ENCODE measurements at places on chromosomes 13 and 19. TPM values are rescaled to one million over a fixed set of nuclear protein-coding genes. Genes with fewer than 3 reads are reported as not detected.

The SLC7A1 gene
- total RNA-seq, result 152 TPM

The IQCN gene
- 1.5 TPM for total RNA-seq

The MEIOSIN gene
- total RNA-seq, result not detected

The PCDH17 gene
- total RNA-seq, result not detected

The PEX11G gene
- total RNA-seq, result 1.2 TPM

The SPPL2B gene
- total RNA-seq, result 97.6 TPM

DNA sequence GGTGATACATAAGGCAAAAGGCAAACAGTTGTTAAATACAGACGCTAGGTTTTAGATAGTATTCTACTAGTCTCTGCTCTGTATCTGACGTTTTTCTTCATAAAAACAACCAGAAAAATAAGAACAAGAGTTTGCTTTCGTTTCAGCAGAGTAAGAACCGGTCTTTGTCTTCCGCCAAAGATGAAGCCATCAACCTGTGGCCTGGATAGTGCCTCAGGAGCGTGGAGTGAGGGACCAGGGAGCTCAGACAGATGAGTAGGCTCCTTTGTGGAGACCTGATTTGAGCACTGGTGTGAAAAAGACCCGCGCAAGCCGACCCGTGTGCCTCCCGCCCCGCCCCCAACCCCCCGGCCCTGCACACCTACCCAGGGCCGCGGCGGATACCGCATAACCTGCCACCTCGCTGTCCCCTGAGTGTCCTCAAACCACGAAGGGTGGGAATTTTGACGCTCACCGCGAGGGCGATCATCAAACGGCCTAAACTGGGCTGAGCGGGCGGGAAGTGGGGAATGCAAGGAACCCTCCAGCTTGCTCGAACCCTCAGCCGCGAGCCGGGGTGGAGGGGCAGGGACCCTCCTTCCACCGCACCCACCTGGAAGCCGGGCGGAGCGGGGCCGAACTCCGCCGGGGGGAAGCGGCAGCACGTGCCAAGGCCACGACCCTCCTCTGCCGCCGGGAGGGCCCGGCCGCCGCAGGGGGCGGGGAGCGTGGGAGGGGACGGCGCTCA is 866 bp upstream of the LMO7 start:
- DNase-seq, result no peak

- no peak for DNase-seq
These were observed 751 bp downstream of the ERVK3-1 start for GRCh38 chr19:58305932-58306323.

DNA sequence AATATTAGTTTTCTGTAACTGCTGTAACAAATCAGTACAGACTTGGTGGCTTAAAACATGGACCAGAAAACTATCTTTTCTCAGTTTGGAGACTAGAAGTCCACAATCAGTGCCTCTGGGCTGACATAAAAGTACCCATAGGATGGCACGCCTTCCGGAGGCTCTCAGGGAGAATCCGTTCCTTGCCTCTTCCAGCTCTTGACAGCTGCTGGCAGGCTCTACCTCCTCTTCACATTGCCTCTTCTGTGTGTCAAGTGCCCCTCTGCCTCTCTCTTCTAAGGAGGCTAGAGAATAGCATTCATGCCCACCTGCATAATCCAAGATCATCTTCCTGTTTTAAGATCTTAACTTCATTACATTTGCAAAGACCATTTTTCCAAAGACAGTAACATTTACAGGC is 1194.2 kb downstream of the EFNB2 start:
- DNase-seq, result no peak

GRCh38 chr13:78589206-78589605 is 14.1 kb downstream of the POU4F1 start:
- no peak for DNase-seq

DNA sequence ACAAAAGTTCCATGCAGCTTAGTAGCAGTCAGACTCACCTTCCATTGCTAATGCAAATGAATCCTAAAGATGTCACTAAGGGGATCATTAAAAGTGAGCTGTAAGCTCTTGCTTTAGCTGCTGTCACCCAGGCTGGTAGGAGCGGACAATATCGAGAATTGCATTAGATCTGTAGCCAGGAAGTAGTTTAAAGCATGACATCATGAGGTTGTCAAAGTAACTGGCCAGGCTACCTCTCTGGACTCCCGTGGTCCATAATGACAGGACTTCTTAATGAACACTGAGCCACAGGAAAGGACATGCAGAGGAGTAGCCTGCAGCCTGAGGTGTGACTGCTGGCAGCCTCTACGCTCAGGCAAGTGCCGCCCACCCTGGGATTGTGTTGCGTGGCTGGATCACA is 522.3 kb upstream of the NBEA start:
- DNase-seq, result no peak

DNA sequence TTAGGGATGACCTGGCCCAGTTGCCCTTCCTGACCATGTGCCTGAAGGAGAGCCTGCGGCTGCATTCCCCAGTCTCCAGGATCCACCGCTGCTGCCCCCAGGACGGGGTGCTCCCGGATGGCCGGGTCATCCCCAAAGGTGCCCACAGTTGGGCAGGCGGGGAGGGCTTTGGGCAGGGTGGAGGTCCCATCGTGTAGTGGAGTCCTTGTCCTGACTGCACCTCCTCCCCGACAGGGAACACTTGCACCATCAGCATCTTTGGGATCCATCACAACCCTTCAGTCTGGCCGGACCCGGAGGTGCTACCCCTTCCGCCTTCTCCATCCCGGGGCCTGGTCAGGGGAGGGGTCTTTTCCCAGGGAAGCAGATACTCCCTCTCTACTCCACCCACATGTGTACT is 31.7 kb upstream of the CYP4F8 start:
- DNase-seq, result no peak

- DNase-seq, result no peak
These were observed 684.5 kb upstream of the SLITRK1 start for GRCh38 chr13:84566780-84567179.

All from natural killer cell treated with Interleukin-12 subunit alpha and Interleukin-12 subunit beta and Interleukin-15 and Interleukin-18, amount 100 ng/mL, for 72 hours (primary cell).